Fibroblast of upper back skin (primary cell): ENCODE measurements at places on chromosomes 7 and 10.

DNA sequence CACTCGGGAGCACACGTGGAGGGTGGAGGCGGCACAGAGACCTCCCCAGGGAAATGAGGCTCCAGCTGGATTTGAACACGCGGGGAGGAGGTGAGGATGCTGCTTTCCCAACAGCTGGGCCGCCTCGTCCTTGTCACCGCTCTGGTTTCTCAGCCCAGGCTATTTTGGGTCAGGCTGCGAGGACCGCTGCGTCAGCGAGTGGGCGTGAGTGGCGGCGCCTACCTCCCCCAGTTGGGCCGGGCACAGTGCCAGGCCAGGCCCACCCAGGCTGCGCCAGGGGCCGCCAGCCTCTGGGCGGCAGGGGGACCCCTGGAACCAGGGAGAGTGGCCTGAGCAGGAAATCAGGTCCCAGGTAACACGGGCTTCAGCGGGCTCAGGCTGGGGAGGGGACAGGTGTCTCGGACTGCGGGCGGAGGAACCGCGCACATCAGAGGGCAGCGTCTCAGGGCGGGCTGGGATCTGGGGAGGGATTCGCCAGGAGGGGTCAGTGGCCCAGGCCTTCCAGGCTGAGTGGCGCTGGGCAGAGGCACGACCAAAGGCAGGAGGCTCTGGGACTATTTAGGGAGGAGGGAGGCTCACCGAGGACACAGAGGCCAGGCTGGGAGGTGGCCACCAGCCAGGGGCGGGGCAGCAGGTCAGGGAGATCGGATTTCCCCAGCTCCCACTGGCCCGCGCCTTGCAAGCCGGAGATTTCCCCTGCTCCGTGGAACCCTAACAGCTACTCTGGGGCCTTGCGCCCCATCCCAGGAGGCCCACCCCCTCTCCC lies 125.2 kb upstream of the RET start:
- DNase-seq = no peak

DNA sequence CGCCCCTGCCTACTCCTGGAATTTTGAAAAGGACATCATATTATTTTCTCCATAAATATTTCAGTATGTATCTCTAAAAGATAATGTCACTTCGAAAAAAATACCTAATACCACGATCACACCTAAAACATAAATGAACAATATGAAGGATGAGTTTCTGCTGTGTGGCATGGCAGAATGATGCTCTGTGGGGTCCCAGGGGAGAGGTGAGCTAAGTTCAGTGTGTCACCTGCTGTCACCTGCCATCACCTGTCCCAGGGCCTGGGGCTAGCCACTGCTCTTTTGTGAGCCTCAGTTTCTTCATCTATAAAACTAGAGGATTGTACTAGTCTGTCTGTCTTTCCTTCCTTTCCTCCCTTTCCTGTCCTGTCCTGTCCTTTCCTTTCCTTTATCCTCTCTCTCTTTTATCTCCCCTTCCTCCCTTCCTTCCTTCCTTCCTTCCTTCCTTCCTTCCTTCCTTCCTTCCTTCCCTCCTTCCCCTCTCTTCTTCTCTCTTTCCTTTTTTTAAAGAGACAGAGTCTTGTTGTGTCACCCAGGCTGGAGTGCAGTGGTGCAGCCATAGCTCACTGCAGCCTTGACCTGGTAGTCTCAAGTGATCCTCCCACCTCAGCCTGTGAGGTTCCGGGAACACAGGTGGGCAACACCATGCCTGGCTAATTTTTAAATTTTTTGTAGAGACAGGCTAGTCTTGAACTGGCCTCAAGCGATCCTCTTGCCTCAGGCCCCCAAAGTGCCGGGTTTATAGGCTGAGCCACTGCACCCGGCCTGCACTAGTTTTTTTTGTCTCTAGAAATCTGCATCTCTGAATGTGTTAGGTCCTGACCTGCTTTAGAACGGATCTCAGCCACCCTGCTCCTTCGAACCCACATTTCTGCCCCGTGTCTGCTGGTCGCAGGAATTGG lies 43.1 kb downstream of the CUX1 start:
- DNase-seq = no peak

GRCh38 chr7:98788966-98789365 lies 80.8 kb downstream of the TMEM130 start:
- peak; percentile 21 for DNase-seq

- DNase-seq = no peak
Observed at GRCh38 chr10:130000918-130001317, 36.8 kb upstream of the EBF3 start.

GRCh38 chr10:111989136-111989911 lies 194.2 kb downstream of the GPAM start:
- no peak for DNase-seq

GRCh38 chr7:22346383-22347107 lies 10.4 kb downstream of the RAPGEF5 start:
- DNase-seq = no peak

- DNase-seq = no peak
Observed at GRCh38 chr10:120490288-120490687, 33.3 kb downstream of the PLPP4 start.

GRCh38 chr10:8174762-8175161 lies 120.3 kb downstream of the GATA3 start:
- no peak for DNase-seq

GRCh38 chr10:44853148-44853734 lies 57.9 kb upstream of the TMEM72 start:
- DNase-seq = peak; percentile 61

GRCh38 chr7:128177768-128178550 lies 63.1 kb upstream of the LEP start:
- DNase-seq = no peak

DNA sequence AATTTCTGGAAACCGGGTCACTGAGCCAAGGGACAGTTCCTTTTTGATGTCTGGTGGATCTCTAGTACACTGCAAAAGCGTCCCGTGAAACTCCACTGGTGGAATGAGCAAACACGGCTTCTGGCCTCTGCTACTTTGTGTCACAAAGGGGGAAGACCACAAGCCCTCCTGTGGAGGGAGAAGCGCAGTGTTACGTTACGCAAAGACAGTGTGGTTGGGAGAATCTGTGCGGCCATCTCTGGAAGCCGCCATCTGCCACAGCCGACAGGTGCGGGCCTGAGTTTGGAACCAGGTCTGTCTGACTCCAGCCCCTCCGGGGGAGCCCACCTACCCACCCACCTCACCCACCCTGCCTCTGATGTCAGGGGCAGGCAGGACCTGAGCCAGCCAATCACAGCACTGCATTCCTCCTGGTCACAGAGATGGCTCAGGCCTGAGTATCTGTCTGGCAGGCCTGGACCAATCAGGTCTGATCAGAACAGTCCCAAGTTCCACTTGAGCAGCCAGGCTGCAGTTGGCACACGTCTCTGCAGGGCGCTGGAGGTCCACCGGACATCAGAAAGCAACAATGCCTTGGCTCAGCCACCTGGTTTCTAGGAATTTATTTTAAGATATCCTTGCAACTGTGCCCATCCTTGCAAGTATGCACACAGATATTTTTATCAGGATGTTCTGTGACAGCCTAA lies 3.0 kb upstream of the CYP2W1 start:
- DNase-seq = no peak

- DNase-seq = no peak
Observed at GRCh38 chr7:99617192-99617781, 541 bp downstream of the ZSCAN25 start.

- DNase-seq = peak; percentile 100
Observed at GRCh38 chr10:93458821-93459257, 23.3 kb downstream of the MYOF start.

GRCh38 chr10:67971311-67971710 lies 86.9 kb downstream of the SIRT1 start:
- DNase-seq = no peak

DNA sequence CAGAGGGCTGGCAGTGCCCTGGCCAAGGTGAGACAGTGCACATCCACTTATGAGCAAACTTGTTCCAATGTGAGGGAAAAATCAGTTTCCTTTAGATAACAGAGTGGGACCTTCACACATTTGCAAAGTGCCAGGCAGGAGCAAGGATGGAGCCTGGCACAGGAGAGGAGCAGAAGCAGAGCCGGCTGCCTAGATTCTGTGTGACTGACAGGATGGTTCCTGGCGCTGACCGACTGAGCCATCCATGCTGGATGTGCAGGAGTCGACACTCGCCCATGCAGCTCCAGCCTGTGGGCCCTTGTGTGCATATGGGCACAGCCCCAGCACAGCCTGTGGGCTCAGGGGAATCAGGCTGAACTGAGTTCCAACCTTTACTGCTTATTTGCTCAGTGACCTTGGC lies 346.5 kb downstream of the GRID1 start:
- DNase-seq = no peak

DNA sequence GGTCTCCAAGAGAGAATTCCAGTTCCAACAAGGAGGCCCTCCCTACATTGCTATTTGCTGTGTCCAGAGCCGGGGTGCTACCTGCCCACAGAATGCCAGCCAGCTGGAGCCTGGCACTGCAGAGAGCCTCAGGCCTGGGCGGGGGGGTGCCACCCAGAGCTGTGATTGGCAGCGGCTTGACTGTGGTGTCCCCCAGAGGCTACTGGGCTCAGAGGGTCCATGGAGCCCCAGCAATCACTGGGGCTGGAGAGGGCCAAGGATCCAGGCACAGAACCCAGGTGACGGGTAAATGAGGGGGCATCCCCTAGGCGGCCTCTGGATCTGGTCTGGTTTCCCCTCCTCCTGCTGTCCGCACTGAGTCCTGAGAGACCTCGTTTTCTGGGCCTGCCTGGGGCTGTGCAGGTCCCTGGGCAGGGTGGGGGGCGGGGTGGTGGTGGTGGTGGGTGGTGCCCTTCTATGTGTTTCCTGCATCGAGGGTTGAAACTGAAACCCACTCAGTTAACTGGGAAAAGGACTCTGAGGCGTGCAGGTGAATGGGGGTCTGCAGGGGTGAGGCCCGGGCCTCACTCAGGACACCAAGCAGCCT lies 12.6 kb downstream of the DPYSL4 start:
- no peak for DNase-seq

DNA sequence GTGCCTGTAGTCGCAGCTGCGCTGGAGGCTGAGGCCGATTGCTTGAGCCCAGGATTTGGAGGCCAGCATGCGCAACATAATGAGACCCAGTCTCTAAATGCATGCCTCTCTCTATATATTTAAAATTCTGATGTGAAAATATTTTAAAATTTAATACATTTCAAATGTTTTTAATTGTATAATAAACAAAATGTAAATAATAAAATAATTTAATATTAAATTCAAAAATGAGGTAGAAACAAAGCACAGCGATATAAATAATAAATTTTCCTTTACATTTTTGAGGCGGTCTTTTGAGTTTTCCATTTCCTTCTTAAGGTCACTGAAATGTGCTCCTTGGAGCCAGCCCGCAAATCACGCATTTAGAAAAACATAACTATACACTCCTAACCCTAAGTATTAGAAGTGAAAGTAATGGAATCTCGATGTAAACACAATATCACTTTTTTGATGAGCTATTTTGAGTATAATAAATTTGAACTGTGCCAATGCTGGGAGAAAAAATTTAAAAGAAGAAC lies 523 bp upstream of the CDK1 start:
- DNase-seq = no peak

DNA sequence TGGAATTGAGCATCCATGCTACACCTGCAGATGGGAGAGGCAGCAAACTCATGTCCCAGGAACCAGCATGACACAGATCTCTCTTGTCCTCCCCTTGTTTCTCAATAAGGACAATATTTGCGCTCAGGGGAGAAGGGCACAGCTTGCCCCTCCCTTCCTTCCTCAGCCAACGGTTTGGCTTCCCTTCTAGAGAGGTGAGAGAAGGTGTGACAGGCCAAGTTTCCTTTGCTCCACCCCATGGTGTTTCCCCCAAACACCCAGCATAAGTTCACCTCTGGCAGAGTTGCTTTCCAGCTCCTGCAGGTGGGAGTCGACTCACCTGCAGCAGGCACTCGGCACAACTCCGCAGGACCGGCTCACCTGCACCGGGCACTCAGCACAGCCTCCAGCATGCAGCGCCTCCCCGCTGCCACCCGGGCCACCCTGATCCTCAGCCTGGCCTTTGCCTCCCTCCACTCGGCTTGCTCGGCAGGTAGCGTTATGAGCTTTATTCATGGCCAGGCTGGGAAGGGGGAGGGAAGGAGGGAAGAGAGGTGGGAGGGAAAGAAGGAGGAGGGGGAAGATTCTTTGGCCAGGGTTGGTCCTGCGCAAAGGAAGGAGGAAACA lies at the start of the genes ATP6V0A4 and TMEM213:
TSS of gene ATP6V0A4 (minus strand) at position 482 of the 606 bp plus-strand sequence. CDS start 26,949 bp downstream, outside the sequence.
TSS of gene TMEM213 (plus strand) at position 280 of the 606 bp plus-strand sequence. CDS start at position 391, 111 bp downstream.
- DNase-seq = no peak
